ENCODE measurements at places on chromosomes 11 and 22.

- DNase-seq = no peak
Measured at GRCh38 chr22:42086051-42086450, 4.5 kb downstream of the NDUFA6 start.

- DNase-seq = peak; percentile 28
Measured at GRCh38 chr11:36375353-36376008, 79.4 kb downstream of the PRR5L start.

DNA sequence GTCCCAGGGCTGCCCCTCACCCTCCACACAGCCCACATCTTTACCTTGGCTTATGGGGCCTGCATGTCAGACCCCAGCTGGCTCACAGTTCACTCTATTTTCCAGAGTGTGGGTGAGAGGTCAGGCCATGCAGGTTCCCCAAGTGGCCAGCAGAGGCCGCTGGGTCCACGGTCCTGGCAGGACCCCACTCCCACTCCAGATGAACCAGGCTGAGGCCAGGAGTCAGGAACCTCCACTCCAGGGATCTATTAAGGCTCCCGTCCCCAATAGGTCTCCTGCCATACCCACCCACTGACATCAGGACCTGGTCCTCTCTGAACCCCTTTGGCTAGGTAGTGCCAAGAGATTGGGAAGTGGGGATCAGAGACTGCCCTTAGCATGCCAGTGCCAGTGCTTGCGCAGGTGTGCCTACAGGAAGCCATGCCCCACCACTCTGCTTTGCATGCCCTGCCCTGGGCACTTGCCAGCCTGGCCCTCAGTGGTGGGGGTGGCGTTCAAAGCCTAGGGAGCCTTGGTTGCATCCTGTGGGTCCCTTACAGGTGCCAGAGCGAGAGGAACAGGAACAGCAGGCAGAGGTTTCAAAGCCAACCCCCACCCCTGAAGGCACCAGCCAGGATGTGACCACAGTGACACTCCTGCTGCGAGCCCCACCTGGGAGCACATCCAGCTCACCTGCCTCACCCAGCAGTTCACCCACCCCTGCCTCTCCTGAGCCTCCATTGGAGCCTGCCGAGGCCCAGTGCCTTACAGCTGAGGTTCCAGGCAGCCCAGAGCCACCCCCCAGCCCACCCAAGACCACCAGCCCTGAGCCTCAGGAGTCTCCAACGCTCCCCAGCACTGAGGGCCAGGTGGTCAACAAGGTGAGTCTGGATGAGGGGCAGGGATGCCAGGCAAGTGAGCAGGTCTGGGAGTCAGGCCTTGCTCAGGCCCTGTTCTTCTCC, 8.3 kb downstream of the SMTN start:
- no peak for DNase-seq

DNA sequence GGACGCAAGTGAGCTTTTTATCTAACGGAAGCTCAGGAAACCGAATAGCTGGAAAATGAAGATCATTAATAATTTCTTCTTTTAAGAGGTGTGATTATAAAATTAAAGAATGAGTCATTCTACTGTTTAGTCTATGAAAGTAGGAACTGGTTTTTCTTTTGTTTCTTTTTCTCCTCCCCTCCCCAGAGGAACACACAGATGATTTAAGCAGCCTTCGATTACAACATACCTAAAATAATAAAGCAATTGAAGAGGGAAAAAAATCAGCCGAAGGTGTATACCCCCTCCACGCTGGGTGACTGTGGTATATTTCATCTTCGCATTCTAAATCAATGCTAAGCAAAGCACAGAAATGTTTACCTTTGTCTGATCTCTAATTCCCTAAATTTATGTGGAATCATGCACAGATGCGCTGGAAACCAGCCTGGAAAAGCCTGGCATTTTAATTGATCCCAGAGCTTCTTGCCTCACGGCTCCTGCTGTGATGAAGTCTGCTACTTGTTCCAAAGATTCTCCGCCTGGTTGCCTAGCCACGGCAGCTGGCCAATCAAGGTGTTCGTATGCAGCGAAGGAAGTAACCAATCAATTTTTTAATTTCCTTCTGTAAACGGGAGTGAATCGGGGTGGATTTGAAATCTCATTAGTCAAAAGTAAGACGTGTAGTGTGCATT, 133.9 kb downstream of the FANCF start:
- peak; percentile 68 for DNase-seq

GRCh38 chr22:50434849-50435248, 40.0 kb downstream of the SBF1 start:
- peak; percentile 53 for DNase-seq

DNA sequence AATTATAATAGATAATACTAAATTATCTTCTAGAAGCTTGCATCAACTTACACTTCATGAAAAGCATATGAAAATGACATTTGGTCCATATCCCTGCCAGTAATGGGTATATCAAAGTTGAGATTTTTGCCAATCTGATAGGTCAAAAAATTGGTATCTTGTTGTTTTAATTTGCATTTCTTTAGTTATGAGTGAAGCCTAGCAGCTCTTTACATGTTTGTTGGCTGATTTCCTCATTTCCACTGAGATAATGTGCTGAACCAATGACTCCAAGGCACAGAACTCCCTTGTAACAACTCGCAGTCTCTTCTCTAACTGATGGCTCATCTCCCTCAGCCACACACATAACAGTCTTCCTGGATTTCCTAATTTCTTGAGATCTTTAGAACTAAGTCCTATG, 175.3 kb upstream of the SESN3 start:
- DNase-seq = no peak

DNA sequence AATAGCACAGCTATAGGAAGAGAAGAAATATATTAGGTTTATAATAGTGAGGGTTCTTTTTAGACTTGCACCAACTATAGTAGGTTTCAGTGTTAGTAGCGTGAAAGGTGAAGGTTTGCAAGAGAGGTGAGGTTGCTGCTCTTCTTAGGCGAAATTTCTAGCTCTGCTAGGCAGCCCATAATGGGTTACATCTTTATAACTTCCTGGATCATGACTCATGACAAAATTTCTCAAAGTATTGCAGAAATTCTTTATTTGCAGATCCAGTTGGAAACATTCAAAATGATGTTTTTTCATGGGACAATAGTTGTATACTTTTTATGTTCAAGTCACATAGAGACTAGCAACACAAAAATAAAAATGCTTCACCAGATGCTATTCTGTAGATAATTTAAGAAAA, 260.0 kb downstream of the SOX6 start:
- no peak for DNase-seq

DNA sequence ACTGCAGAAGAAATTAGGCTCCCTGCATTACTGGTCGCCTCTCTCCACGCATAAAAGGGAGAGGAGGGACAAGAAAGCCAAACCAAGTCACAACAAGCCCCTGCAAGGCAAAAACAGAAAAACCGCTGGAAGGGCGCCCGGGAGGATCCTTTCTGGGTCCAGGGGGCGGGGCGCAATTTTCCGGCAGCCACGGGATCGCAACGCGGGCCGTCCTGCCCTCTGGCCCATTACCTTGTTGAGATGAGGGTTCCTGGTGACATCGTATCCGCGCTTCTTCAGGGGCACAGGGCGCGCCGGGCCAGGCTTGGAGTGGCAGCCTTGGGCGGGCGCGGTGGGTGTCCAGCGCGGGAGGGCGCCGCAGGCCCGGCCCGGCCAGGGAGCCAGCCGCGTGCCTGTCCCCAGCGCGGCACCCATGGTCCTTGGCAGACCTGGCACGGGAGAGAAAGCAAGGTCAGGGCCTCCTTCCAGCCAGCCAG, 847 bp downstream of the ME3 start:
- DNase-seq = peak; percentile 82

DNA sequence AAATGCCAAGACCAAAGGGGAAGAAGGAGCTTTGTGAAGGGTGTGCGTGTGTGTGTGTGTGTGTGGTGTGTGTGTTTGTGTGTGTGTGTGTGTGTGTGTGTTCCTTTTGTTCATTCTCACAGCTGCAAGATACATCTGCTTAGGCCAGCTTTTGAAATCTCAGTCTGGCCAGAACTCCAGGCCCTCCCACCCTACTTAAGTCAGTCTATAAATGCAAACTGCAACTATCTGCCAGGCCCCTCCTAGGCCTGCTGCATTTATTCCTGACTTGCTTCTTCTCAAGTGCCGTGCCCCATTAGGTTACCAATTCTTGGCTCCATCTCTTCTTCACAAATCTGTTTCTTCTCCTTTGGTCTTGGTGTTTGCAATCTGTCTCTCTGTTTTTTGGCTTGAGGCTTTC, 21.6 kb upstream of the RIC3 start:
- DNase-seq = no peak

DNA sequence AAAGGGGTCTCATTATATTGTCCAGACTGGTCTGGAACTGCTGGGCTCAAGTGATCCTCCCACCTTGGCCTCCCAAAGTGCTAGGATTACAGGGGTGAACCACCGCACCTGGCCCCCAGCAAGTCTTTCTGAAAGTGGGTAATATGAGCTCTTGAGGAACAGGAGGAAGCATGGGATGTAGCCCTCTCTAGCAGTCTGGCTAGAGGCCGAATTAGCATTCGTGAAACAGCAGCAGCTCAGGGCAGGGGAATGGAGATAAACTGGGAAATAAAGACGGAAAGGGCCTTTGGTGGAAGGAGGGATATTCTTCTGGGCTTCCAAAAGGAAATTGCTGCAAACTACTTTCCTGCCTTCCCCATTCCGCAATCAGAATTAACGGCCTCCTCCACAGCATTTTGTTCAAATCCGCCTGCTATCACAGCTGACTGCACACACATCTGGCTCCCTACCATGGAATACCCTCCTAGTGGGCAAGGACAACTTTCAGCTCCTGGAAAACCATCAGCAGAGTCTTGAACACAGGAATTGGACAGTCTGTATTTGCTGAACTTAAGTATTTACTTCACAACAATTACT, 44.3 kb downstream of the MICAL3 start:
- DNase-seq = no peak

DNA sequence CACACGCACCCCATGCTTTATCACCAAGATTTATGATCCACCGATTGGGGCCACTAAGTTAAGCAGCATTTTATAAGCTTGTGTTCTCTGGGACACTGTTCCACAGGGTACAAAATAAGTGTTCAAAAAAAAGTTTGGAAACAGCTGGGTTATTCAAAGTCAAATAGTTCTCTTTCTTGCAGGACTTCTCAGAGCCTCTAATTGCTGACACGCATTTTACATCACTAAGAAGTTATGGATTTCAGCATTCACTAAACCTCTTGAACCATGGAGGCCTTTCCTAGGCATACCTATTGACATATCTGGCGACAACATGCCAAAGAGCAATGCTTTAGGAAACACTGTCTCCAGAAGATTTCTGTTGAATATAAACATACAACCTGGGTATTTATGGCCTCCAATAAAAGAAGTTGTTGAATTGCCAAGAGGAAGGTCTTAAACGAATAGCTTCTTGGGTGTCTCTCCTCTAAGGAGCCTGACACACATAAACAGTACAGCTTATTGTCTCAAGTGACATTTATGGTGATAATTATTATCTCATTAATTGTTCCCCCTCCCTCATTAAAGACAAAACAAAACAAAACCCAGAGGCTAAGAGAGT, 147.1 kb upstream of the ARHGAP20 start:
- DNase-seq = no peak

- DNase-seq = no peak
Measured at GRCh38 chr22:23284504-23285033, 104.3 kb downstream of the BCR start.

GRCh38 chr11:73991471-73992006, 8.9 kb upstream of the UCP2 start:
- no peak for DNase-seq

- DNase-seq = no peak
Measured at GRCh38 chr11:65870706-65871681, 1.6 kb downstream of the EFEMP2 start.

- DNase-seq = no peak
Measured at GRCh38 chr11:68928136-68928880, 24.6 kb downstream of the IGHMBP2 start.

GRCh38 chr22:19048531-19048930, 73.7 kb downstream of the DGCR2 start:
- peak; percentile 37 for DNase-seq

- no peak for DNase-seq
Measured at GRCh38 chr11:117551761-117552343, 224.2 kb downstream of the CEP164 start.

DNA sequence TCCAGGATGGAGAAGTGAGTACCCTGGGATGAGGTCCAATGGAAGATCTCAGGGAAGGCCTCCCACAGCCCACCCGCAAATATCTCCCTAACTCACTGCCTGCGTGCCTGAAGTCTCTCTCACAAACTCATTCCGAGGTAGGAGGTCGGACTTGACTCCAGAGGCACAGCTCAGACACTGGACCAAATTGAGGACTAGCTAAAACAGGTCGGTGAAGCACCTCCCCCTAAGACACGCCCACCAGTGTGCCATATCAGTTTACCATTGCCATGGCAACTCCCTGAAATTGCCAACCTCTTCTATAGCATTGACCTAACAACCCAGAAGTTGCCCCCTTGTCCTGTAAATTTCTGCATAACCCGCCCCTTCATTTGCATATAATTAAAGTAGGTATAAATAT, 17.5 kb downstream of the RPL3 start:
- no peak for DNase-seq

- no peak for DNase-seq
Measured at GRCh38 chr22:29308791-29309262, 2.4 kb downstream of the GAS2L1 start.

DNA sequence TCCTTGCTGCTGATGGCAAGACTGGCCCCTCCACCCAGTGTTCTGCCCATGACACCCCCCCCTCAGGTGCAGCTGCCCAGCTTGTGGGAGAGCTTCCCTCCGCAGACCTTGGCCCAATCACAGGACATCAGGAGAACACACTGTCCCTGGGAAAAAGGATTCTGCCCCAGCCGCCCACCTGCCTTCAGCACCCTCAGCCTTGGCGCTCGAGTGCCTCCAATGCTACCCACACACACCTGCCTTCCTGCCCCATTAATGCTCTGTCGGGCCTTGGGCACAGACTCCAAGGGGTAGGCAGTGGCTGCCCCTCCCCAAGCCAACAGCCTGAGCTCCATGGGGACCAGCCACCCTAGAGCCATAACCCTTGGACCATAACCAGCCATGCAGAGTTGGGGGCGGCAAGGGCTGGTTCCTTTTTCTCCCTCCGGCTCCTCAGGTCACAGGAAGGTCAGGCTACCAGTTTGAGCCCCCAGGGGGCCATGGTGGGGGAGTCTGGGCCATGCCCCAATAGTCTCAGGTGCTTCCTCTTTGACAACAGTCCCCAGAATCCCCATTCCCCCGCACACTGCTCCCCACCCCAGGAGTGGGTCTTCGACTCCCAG, 1.3 kb upstream of the ZNF70 start:
- DNase-seq = no peak

DNA sequence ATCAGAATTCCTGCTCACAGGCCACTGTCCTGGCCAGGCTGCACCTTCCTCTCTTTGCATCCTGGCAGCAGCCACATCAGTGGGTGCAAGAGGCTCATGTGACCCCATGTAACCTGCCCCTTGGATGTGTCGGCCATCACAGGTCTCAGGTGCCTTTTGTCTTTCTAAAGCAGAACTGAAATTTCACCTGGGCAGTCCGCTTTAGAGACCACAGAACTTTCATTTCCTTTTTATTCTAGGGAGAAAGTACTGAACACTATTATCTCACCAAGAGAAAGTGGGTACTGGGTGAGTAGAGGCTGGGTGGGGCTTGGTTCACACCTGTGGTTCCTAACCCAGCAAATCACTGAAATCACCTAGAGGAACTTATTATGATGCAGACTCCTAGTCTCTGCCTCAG, 51.7 kb upstream of the NUP160 start:
- no peak for DNase-seq

GRCh38 chr11:2580571-2581001, 119.2 kb downstream of the KCNQ1OT1 start:
- peak; percentile 61 for DNase-seq

- DNase-seq = no peak
Measured at GRCh38 chr11:106983991-106984390, 34.3 kb downstream of the GUCY1A2 start.
